ELF-1 (cell line): ENCODE measurements at places on chromosomes 4 and X.

DNA sequence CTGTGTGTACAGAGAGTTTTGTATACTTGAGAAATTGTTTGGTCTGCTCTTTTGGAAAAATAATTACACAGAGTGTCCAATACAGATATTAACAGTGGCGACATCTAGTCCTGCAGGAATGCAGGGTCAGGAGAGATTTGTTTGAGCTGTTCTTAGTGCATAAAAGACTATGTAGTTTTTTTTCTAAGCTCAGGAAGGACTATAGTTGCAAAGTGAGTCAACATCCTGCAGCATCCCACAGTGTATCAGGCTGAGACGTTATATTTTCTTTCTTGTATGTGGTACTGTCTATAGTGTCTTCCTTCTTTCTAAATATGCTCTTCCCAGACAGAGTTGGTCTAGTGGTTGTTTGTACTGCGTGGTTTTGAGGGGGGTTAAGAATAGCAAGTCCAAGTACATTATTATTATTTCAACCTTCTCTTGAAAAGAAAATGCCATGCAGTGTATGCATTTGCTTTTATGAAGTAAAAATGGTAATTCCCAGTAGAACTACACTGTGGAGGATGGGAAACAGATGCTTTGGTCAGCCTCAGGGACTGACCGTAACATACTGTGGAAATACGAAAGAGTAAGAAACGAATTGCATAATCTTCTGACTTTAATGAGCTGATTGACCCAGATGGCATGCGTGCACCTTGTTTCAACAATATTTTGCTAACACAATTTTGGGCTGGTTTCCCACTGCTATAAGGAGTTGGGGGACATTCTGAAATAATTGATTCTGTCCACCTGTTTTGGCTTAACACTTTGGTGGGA, 67.4 kb downstream of the DMP1 start:
- DNase-seq: no peak

- no peak for DNase-seq
These were observed 176.0 kb downstream of the ARHGAP24 start for GRCh38 chr4:85650908-85651307.

GRCh38 chrX:41303013-41303412, 30.9 kb upstream of the DDX3X start:
- DNase-seq: no peak

DNA sequence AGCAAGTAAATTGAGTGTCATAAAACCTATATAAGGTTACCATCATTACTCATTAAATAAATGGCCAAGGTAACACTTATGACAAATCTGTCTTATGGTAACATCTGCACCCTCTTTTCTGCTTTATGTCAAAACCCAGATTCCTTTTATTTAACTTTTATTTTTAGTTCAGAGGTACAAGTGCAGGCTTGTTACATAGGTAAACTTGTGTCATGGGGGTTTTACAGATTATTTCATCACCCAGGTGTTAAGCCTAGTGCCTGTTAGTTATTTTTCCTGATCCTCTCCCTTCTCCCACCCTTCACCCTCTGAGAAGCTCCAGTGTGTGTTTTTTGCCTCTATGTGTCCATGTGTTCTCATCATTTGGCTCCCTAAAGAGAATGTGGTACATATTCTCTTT, 930.7 kb downstream of the CCSER1 start:
- no peak for DNase-seq

DNA sequence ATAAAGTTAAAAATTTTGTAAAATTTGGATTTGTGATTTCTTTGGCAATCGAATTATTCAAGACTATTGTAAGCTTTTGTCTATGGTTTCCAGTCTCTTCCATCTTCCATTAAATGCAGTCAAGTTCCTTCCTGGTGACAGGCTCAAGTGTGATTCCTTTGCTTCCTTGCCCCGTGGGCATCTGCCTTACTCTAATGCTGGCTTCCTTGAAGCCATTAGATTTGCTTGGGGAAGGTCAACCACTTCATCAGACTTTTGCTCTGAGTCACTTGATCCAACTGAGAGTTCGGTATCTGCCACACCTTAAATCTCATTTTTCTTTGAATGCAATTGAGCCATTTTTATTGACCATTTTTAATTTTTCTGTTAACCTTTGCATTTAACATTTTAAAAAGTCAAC, 648.8 kb downstream of the SPOCK3 start:
- DNase-seq: no peak

DNA sequence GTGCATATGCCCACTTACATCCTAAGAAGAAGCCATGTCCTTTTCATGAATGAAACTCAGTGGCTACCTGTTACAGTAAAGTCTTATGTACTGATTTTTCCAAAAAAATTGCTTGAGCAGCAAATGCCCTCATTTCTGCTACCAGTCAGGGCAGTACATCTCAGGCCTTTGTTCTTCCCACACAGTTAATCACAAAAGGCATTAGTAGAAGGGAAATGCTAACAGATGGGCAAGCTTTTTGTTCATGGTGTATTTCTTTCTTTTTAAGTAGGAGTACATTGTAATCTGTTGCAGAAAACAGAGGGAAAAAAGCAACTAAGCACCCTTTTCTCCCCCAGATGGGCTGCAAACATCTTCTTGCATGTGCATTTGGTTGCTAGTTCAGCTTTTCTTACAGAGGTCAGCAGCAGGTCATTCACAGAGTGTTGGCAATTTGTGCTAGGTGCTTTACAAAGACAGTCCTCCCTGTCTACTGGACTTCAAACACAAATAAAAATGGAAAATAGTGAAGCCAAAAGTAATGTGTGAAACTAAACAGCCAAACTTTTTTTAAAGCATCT, 373.4 kb downstream of the PRDM5 start:
- DNase-seq: no peak

DNA sequence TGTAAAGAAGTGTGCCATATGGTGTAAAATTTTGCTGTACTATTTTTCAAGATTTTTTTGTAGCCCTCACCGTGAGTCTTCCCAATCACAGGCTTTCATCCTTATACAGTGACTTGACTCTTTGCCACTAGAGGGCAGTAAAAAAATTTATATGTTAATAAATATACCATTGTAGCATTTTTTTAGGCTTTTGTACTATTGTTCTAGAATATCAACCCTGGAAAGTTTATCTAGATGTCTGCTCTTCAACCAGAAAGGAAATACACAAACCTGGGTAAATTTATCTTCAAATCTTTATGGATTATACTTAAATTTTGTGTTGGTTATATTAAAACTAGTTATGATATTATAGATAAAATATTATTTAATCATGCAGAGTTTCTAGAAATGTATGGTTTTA, 235.3 kb downstream of the TENM3 start:
- DNase-seq: no peak

GRCh38 chr4:48787056-48787455, 7.0 kb upstream of the FRYL start:
- no peak for DNase-seq

DNA sequence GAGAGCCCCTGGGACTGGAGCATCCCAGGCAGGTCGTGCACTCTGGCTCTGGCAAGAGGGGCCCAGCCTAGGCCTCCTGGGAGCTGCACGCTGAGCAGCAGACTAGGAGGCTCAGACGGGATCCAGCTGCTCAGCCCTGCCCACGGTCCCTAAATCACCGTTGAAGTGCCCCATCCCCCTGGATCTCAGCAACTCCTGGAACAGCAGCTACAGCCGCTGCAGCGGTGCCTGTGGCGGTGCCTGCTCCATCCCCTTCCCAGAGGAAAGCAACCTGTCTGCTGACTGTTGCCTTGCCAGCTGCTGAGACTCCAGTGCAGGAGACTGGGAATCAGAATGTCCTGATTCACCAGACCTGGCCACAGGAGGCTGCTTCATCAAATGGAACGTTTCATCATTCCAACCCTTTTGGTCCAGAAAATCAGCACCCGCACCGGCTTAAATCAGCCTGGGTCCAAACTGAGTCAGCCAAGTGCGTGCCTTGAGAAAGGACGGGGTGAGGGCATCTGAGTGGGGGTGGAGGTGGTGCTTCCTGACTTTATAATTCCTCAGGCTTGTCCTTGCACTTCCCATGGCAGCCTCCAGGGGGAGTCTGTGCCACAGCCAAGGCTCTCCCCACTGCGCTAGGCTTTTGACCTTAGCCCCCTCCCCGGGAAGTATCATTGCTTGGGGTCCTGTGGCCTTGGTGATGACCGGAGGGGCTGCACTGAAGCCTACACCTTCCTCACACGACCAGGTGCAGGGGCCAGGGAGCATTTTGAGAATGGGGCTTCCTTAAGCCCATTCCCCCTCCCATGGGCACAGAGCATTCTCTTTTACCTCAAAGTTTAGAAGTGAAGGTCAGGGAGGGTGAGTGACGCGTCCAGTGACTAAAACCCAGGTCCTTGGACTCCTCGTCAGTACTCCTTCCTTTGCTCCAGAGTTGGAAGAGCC, 6.5 kb downstream of the ZNF185 start:
- DNase-seq: peak; percentile 90

- no peak for DNase-seq
These were observed 44.3 kb upstream of the PPP2R3B start for GRCh38 chrX:431056-431455.
